Calu3 (cell line): ENCODE measurements at places on chromosomes 7 and 10. TPM values are rescaled to one million over a fixed set of nuclear protein-coding genes. Genes with fewer than 3 reads are reported as not detected.

DNA sequence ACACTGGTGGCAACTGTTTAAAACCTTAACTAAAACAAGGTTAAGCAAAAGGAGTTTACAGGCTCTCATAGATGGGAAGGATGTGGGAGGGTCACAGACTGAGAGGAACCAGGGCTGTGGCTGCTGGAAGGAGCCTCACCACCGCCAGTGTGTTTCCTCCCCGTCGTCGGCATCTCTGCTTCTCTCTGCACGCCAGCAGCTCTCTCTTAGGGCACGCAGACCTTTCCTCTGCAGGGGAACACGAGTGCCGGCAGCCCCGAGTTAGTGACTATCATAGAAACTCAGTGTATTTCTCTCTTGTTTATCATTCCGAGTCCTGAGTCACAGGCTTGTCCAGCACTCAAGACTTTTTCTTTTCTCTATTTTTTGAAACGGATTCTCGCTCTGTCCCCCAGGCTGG lies 8.1 kb upstream of the SH2D4B start:
- H3K27ac ChIP-seq: no peak overlapping the region
- no peak overlapping the region for H3K4me3 ChIP-seq

DNA sequence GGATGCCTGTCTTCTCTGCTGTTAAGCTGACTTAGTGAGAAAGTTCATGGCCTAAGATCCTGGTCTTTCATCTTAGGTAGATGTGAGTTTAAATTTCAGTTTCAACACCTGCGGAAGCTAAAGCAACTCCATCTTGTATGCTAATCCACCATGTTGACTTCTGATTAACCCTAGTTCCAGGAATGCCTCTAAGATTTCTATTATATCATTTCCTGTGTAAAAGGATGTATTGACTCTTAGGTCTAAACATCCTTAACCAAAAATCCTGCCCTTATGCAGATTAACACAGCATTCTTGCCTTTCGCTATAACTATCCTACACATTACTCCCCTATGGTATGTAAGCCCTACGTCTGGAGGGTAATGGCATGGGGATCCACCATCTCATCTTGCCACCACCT lies 94.4 kb upstream of the CCDC6 start:
- H3K4me3 ChIP-seq: no peak overlapping the region
- DNase-seq: no peak
- no peak overlapping the region for H3K27ac ChIP-seq
- peaks cover 12% of the 10 kb centered on the region for H3K4me1 ChIP-seq

DNA sequence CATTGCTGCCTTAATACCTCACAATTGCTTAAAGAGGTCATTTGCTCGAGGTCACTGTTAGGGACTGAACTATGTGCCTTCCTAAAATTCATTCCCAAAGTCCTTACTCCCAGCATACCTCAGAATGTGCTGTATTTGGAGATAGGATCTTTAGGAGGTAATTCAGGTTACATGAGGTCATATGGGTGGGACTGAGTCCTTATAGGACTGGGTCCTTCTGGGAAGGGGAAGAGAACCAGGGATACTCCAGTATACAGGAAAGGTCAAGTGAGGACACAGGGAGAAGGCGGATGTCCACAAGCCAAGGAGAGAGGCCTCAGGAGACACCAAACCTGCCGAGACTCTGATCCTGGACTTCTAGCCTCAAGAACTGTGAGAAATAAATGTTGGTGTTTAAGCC lies 253.3 kb downstream of the PRPF18 start:
- H3K4me1 ChIP-seq: no peaks in the 10 kb centered on the region
- H3K4me3 ChIP-seq: no peak overlapping the region
- H3K27ac ChIP-seq: no peak overlapping the region
- DNase-seq: no peak

- peaks cover 15% of the 10 kb centered on the region for H3K36me3 ChIP-seq
- H3K27me3 ChIP-seq: no peaks in the 10 kb centered on the region
- peak; percentile 44 for DNase-seq
- H3K4me3 ChIP-seq: peak overlapping the region; percentile 4
- peak overlapping the region; percentile 80 for H3K27ac ChIP-seq
Observed at GRCh38 chr7:25025218-25025671, 45.3 kb upstream of the OSBPL3 start.

GRCh38 chr7:159038066-159038465 lies 106.6 kb downstream of the VIPR2 start:
- H3K27ac ChIP-seq: no peak overlapping the region
- no peaks in the 10 kb centered on the region for H3K4me1 ChIP-seq
- H3K4me3 ChIP-seq: no peak overlapping the region
- H3K36me3 ChIP-seq: no peaks in the 10 kb centered on the region
- no peak for DNase-seq

- peak overlapping the region; percentile 99 for H3K4me3 ChIP-seq
- DNase-seq: no peak
- no peaks in the 10 kb centered on the region for H3K27me3 ChIP-seq
- peaks cover 19% of the 10 kb centered on the region for H3K36me3 ChIP-seq
- H3K4me1 ChIP-seq: peaks cover 9% of the 10 kb centered on the region
Observed at GRCh38 chr10:42551582-42552187, 86.7 kb downstream of the ZNF33B start.

GRCh38 chr7:44650772-44651171 lies 44.3 kb downstream of the OGDH start:
- no peak overlapping the region for H3K4me3 ChIP-seq
- DNase-seq: no peak
- H3K27me3 ChIP-seq: no peaks in the 10 kb centered on the region
- H3K27ac ChIP-seq: no peak overlapping the region

- no peaks in the 10 kb centered on the region for H3K27me3 ChIP-seq
- no peak overlapping the region for H3K27ac ChIP-seq
- peaks cover 32% of the 10 kb centered on the region for H3K4me1 ChIP-seq
Observed at GRCh38 chr10:72340510-72341261, 14.0 kb downstream of the DNAJB12 start.

DNA sequence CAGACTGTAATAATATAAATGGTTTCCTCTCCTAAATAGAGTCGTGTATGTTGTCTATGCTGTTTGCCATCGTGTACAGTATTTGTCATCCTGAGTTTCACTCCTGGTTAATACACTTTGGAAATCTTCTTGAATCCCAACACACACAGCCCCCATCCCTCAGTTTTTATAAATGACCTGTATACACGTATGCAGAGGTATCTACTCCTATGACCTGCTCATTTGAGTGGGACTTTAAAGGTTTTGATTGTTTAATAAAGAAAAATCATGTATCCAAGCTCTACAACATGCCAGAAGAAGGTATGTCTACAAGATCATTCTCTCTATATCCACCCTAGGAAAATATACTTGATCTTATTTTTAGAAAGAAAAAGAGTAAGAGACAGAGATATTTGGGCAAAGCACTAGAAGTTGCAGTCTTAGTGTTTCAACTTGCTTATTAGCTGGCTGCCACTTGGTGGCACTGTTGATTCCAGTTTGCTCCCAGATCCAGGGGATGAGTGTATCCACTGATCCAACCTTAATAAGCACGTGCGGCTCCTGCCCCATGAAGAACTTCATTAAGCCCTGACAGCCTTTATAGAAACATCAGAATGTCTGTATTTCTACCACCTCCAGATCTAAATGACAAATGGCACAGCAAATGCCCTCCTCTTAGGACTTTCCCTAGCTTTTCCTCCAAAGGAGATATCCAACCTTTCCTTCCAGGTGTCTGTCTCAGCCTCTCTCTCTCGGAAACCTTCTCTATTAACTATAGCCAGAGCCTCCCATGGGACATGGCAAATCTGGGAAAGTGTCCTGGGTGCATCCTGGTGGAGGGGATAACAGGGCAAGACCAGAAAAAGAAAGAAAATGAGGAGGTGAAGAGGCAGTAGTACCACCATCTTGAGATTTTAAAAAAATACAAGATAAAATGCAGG lies 181.6 kb upstream of the NEBL start:
- peak; percentile 73 for DNase-seq
- H3K36me3 ChIP-seq: no peaks in the 10 kb centered on the region
- H3K4me3 ChIP-seq: no peak overlapping the region
- H3K4me1 ChIP-seq: peaks cover 9% of the 10 kb centered on the region
- no peaks in the 10 kb centered on the region for H3K27me3 ChIP-seq
- peak overlapping the region; percentile 47 for H3K27ac ChIP-seq

DNA sequence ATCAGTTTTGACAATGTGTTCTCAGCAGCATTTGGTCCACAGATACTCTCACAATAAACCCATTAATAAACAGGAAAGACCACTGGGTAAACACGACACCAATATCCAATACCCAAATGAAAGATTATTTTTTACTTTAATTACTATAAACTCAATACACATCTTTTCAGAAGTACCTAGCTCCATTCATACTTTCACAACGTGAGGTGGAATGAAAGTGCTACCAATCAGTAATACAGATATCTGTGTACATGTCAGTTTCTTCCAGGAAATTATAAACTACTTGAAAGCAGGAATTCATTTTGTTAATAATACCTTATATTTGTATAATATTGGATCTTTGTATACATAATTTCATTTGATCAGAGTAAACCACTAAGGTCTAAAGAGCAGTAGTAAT lies 11.9 kb downstream of the CDK6 start:
- H3K27me3 ChIP-seq: no peaks in the 10 kb centered on the region
- no peak for DNase-seq

DNA sequence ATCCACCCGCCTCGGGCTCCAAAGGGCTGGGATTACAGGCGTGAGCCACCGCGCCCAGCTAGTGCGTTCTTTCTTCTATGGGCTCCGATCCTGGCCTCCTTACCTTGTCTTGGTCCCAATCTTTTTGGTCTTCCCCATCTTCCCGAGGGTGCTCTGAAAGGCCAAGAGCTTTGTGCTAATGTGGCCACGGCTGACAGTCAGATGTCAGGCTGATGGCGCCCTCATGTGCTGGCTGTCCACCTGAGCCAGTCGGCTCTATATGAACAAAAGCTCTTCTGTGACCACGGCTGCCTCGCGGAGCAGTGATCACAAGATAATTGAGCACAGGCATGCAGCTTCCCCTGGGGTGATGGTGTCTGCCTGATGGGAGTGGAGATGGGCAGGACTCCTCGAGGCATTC lies 11.0 kb upstream of the AHCYL2 start:
- H3K27me3 ChIP-seq: peaks cover 43% of the 10 kb centered on the region
- H3K4me1 ChIP-seq: peaks cover 8% of the 10 kb centered on the region
- no peaks in the 10 kb centered on the region for H3K36me3 ChIP-seq
- H3K4me3 ChIP-seq: no peak overlapping the region

GRCh38 chr10:59624951-59625350 lies 84.7 kb downstream of the SLC16A9 start:
- DNase-seq: no peak
- H3K4me1 ChIP-seq: peaks cover 7% of the 10 kb centered on the region
- H3K27ac ChIP-seq: no peak overlapping the region
- H3K36me3 ChIP-seq: no peaks in the 10 kb centered on the region

DNA sequence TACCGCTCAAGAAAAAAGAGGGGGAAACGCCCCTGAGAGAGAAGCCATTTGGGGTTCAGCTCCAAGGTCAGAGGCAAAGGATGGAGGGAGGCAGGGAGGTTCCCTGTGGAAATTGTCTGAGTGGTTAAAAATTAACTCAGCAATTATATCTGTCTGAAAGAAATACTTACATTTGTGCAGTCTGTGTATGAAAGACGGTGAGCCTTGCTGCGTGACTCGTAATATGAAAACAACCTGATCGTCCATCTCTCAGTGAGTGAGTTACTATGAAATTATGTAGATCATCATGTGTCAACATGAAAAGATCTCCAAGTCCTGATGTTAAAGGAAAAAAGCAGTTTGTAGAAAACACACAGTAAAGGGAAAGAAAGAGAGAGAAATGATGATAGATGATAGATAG lies 67.2 kb upstream of the FAM204A start:
- H3K27ac ChIP-seq: no peak overlapping the region
- no peak for DNase-seq
- no peaks in the 10 kb centered on the region for H3K36me3 ChIP-seq
- H3K27me3 ChIP-seq: peaks cover 49% of the 10 kb centered on the region
- no peaks in the 10 kb centered on the region for H3K4me1 ChIP-seq
- no peak overlapping the region for H3K4me3 ChIP-seq

- no peak overlapping the region for H3K27ac ChIP-seq
- no peak for DNase-seq
- H3K36me3 ChIP-seq: no peaks in the 10 kb centered on the region
- H3K4me1 ChIP-seq: no peaks in the 10 kb centered on the region
- no peaks in the 10 kb centered on the region for H3K27me3 ChIP-seq
Observed at GRCh38 chr7:70063927-70064326, 465.7 kb downstream of the AUTS2 start.

DNA sequence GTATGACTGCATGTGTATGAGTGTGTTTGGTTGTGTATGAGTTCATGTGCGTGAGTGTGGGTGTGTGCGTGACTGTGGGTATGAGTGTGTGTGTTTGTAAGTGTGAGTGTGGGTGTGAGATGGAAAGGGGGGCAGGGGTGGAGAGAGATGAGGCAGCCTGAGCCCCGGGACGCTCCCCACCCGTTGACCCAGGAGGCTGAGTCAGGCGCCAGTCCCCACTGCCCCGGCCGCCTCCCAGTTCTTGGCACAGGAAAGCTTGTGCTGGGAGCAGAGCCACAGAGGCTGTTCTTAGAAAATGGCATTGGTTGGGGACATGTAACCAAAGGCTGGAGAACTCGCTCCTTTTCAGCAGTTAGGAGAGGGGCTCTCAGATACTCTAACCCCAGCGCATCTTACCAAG lies 27.8 kb upstream of the NUB1 start:
- peak; percentile 16 for DNase-seq
- peaks cover 9% of the 10 kb centered on the region for H3K27me3 ChIP-seq
- H3K27ac ChIP-seq: no peak overlapping the region
- H3K4me3 ChIP-seq: no peak overlapping the region

DNA sequence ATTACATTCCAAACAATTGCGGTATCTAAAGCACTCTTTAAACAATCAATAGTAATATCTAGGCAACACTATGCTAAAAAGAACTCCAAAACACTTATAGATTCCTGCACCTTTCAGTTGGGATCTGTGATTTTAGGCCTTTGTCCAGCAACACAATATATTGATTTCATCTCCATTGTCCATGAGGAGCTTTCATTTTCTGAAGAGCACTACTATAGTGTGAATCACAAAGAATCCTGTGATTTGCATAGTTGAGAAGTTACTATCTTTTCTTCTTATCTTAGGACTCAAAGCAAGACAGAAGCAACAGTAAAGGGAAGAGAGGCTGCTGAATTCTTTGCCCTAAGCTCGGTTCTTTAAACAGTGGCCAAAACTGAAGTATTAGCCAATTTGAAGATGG lies 846.8 kb downstream of the IPMK start:
- no peaks in the 10 kb centered on the region for H3K36me3 ChIP-seq
- H3K4me3 ChIP-seq: no peak overlapping the region
- no peaks in the 10 kb centered on the region for H3K27me3 ChIP-seq
- DNase-seq: no peak

- peaks cover 34% of the 10 kb centered on the region for H3K4me1 ChIP-seq
- H3K4me3 ChIP-seq: peak overlapping the region; percentile 40
- H3K27me3 ChIP-seq: no peaks in the 10 kb centered on the region
Observed at GRCh38 chr10:93384006-93384405, 98.1 kb downstream of the MYOF start.

- peaks cover 13% of the 10 kb centered on the region for H3K27me3 ChIP-seq
- H3K27ac ChIP-seq: peak overlapping the region; percentile 70
- peaks cover 28% of the 10 kb centered on the region for H3K36me3 ChIP-seq
- DNase-seq: peak; percentile 46
- no peaks in the 10 kb centered on the region for H3K4me1 ChIP-seq
- peak overlapping the region; percentile 76 for H3K4me3 ChIP-seq
Observed at GRCh38 chr10:21526188-21526859, 842 bp upstream of the SKIDA1 start.

GRCh38 chr7:142833174-142834048 lies 21.5 kb upstream of the EPHB6 start:
- H3K27me3 ChIP-seq: peaks cover 53% of the 10 kb centered on the region
- no peak overlapping the region for H3K4me3 ChIP-seq
- H3K36me3 ChIP-seq: no peaks in the 10 kb centered on the region
- no peak overlapping the region for H3K27ac ChIP-seq
- no peaks in the 10 kb centered on the region for H3K4me1 ChIP-seq
- no peak for DNase-seq

The TMEM273 gene
- total RNA-seq: not detected in 2 replicates

The PLXDC2 gene
- total RNA-seq: not detected in 2 replicates

The AZGP1 gene
- total RNA-seq: 15.4 and 25.6 TPM in 2 replicates

The FAM241B gene
- total RNA-seq: 22.9 and 25.2 TPM in 2 replicates

The VWA2 gene
- 4.2 and 5.8 TPM in 2 replicates for total RNA-seq

The COL17A1 gene
- 0.73 and 1.0 TPM in 2 replicates for total RNA-seq

The AKR1C8 gene
- not detected in 2 replicates for total RNA-seq

The DMBT1 gene
- 4.6 and 10.0 TPM in 2 replicates for total RNA-seq

The BICC1 gene
- 58.0 and 70.2 TPM in 2 replicates for total RNA-seq
